ENCODE measurements at places on chromosomes 13 and 19.

DNA sequence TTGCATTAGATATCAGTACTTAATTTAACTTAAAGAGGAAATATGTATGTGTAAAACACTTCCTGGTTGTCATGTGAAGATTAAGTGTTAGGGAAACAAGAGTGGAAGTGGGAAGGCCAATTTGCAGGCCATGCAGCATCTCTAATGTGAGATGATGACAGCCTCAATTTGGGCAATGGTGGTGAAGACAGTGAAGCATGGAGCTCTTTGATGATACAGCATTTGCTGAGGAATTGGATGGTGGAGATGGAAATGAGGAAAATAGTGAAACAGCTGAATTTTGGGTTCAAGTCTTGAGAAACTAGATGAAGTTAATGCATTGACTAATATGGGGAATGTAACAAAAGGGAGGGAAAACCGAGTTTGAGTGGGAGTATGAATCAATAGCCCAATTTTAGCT lies 231.7 kb upstream of the MIR17HG start:
- no peak for DNase-seq

DNA sequence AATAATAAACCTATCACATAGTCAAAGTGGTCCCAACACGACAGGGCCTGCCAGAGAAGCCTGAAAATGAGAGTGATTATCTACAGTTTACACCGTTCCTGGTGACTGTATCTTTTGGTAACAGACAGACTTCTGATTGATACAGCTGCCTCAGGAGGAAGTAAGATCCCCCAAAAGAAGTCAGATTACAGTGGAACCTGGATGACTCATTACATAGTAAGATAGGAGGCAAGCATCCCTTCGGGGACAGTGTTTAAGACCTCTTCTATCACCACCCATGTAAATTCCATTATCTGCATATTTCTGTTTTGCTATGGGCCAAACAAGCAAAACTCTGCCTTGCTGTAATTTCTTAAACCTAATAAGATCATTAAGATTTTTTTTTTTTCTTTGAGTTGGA lies 44.0 kb upstream of the FLT1 start:
- no peak for DNase-seq

GRCh38 chr19:9407827-9408226 lies 27.5 kb downstream of the ZNF266 start:
- no peak for DNase-seq

DNA sequence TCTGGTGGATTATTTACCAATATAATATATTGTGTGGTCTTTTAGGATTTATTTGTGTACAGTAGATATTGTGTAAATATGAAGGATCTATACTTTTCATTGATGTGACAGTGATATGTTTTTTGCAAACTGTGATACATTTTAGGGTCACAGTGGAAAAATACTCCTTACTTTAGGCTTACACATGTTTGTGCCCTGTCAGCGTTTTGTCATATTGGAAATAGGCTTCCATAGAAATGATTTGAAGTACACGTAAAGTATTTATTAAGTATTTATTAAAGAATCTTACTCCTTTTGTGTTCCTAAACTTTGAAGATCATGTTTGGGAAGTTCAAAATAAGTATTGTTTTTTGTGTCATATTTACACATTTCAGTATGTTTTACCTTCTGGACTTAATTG lies 5.0 kb downstream of the ZNF808 start:
- no peak for DNase-seq

DNA sequence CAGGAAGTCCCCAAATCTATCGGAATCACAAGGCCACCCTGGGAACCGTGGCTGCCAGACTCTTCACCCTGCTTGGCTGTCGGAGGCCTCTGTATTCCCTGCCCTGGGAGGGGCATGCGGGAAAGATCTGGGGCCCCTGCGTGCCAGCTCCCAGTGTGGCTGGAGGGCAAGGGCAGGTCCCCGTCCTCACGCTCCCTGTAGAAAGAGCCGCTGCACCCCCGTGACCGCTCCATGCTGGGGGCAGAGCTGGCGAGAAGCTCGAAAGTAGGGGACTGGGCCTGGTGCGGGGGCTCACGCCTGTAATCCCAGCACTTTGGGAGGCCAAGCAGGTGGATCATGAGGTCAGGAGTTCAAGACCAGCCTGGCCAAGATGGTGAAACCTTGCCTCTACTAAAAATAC lies 208.4 kb upstream of the SOX1 start:
- no peak for DNase-seq

- DNase-seq, result no peak
These were observed 99.8 kb upstream of the GJB6 start for GRCh38 chr13:20331949-20332348.

- no peak for DNase-seq
These were observed 110.4 kb upstream of the KLHL1 start for GRCh38 chr13:70218618-70219017.

DNA sequence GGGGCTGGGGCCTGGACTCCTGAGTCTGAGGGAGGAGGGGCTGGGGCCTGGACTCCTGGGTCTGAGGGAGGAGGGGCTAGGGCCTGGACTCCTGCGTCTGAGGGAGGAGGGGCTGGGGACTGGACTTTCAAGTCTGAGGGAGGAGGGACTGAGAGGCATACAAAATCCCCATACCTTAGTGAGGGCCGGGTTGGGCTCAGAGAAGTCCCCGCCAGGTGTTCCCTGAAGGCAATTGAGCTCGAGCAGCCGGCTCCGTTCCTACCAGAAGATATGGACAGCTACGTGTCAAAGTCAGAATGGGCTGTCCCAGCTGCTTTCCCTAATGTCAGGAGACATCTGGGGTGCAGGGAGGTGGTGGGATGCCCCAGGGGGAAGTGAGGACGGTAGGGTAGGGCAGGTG lies 9.5 kb downstream of the PHLDB3 start:
- no peak for DNase-seq

DNA sequence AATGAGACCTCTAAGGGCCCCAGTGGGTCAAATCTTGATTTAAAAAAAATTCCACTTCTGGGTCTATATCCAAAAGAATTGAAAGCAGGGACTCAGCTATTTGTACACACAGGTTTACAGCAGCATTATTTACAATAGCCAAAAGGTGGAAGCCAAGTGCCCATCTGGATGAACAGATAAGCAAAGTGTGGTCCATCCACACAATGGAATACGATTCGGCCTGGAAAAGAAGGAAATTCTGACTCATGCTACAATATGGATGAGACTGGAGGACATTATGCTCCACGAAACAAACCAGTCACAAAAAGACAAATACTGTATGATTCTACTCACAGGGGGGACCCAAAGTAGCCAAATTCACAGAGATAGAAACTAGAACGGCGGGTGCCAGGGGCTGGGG lies 76.7 kb downstream of the CACNA1A start:
- no peak for DNase-seq

GRCh38 chr13:34678154-34678553 lies 263.9 kb upstream of the NBEA start:
- DNase-seq, result no peak

DNA sequence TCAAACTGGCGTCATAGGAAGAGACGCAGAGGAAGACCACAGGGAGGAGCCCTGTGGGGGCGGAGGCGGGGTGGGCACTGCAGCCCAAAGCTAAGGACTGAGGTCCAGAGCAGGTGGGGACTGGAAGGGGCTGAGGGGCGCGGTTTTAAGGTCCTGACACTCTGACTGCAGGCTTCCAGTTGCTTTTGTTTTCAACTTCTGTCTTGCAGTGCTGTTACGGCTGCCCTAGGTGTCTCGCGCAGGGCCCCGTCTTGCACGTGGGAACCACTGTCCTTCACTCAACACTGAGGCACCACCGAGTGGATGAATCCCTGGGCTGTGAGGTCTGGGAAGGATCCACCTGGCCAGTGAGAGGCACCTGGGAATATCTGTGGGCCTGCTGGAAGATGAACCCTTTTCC lies 76.0 kb downstream of the TEX29 start:
- no peak for DNase-seq

DNA sequence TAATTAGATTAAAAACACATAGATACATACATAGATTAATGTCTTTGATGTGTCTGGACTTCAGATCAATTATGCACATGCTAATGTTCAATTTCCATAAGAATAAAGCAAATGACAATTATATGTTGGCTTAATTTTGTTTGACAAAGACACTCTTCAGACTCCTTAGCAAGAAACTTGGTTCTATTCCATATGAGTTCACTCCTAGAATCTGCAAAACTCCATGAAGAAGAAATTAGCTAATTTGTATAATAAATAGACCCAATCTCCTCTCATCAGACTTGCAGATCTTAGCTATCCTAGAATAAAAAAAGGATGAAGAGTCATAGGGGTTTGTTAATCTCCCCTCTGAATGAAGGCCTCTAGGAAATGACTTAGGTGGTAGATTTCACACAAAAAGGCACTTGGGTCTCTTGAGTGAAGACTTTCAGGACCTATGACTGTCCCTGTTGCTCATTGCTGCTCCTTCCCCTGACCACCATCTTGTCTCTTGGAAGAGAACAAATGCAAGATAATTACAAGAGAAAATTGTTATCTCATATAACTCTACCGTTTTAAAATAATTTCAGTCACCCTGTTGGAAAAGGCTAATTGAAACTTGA lies 302.2 kb downstream of the EFNB2 start:
- no peak for DNase-seq

DNA sequence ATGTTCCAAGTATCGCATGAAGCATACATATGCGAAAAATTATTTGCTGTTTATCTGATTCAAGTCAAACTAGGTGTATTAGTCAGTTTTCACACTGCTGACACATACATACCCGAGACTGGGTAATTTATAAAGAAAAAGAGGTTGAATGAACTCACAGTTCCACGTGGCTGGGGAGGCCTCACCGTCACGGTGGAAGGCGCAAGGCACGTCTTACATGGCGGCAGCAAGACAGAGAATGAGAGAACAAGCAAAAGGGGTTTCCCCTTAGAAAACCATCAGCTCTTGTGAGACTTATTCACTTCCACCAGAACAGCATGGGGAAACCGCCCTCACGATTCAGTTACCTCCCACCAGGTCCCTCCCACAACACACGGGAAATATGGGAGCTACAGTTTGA lies 13.0 kb upstream of the PROZ start:
- no peak for DNase-seq

DNA sequence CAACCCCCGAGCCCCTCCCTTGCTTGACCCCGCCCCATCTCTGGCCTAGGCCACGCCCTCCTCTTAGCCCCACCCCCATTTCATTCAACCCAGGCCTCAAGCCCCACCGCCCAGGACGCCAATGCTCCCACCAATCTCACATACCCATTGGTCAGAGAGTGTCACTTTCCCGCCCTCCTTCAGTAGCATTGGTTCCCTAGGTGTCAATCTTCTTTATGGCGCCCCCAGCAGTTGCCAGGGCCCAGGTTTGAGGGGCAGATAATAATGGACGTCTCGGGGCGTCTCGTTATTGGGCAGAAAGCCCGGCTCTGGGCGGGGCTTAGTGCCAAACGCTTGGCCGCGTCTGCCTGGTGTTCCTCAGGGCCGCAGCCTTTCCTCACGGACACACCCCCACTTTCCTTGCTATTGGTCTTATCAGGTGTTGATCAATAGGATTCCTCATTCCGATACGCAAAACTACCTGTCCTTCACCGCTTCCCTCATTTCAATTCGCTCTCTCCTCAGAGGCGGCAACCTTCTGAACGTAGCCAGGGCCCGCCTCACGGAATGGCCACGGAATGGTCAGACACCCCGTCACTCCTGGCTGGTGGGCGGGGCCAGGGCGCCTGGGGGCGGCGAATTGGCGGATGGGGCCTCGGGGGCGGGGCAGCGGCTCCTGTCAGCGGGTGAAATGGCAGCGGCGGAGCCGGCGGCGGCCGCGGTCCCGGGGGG lies at the start of gene EVI5L:
TSS of gene EVI5L (plus strand) at position 658 of the 711 bp plus-strand sequence. CDS start 16,325 bp downstream, outside the sequence.
- peak; percentile 100 for DNase-seq

- no peak for DNase-seq
These were observed 8.1 kb upstream of the MRI1 start for GRCh38 chr19:13756210-13756609.

- DNase-seq, result no peak
These were observed 926 bp downstream of the ZNF587 start for GRCh38 chr19:57850553-57851017.

GRCh38 chr19:3115916-3116602 lies 19.8 kb upstream of the GNA15 start:
- no peak for DNase-seq

DNA sequence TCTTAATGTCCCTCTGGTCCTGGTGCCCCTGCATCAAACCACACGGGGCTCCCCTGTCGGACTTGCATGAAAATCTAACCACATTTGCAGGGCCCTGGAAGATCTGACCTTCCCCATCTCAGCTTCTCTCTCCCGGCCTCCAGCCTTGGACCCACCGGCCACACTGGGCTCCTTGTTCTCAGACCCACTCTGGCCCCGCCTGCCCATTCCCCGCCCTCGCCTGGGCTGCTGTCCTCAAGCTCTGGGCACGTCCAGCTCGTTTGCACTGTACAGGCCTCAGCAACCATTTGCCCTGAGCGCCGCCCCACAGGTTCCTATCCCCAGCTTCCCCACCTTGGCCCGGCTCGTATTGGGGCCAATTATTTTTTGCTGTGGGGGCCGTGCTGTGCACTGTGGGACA lies 10.5 kb downstream of the MYO9B start:
- DNase-seq, result no peak

DNA sequence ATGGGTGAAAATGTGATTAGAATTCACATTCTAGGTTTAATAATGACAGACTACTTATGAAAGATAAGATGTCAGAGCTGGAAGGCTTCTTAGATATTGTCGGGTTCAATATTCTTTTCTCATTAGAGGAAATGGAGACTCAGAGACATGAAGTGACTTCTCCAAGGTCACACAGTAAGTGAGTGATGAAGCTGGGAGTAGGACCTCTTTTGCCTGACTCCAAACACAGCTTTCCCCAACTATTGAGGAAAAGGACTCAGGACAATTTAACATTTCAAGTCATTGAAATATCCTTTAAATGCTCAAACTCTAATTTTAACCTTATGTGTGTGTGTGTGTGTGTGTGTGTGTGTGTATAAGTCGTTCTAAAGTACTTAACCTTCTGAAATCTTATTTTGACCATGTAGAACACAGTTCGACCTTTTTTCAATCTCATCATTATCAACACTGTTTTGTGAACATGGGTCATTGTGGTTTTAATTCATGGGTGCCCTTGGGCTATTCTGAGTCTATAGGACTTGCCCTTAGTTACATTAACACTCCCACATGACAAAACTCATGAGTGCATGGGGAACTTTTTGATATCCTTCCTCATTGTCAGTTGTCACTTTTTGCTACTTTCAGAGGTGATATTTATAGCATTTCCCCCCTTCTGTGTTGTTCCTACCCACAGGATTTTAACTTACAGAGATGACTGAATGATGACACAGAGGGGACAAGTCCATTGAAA lies 53.0 kb downstream of the LRCH1 start:
- no peak for DNase-seq

DNA sequence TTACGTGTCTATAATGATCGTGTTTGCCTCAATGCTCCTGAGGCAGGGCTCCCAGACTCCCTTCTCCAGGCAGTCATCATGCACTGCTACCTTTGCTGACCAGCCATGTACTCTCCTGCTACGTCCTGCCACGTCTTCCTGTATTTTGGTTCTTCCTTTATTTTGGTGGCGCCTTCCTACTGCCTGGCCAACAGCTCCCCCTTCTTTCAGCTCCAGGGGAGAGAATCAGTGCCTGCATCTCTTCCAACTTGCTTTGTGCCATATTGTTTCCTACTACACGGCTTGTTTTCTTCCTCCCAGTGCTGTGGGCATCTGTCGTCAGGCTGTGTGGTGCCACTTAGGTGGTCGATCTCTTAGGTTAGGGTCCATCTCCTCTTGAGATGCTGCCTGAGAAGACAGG lies 96.2 kb downstream of the FGF9 start:
- DNase-seq, result no peak

All from stimulated activated CD8-positive, alpha-beta memory T cell treated with anti-CD3 and anti-CD28 coated beads, Interleukin-2, amount 100 ng/mL, for 48 hours (primary cell).